ENCODE measurements at places on chromosomes 7 and 10.
A peak's percentile ranks its signal among the peaks of the same experiment; 100 is the strongest.

GRCh38 chr10:93615576-93616235, 3.4 kb downstream of the PDE6C start:
- DNase-seq = no peak

DNA sequence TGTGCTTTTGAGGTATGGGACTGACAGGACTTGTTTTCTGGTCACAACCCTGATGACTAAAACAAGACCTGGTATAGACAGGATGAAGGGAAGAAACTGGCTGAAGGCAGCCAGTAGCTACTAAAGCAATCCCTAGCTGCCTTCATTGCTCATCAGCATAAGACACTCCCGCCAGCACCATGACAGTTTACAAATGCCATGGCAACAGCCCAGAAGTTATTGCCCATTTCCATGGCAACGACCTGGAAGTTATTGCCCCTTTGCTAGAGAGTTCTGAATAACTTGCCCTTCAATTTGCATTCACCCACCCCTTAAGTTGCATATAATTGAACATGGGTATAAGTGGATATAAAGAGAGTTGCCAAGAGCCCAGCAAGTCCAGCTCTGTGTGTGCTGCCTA, 169.6 kb upstream of the FAM171A1 start:
- no peak for DNase-seq

- peak; percentile 43 for DNase-seq
These were observed 276.1 kb downstream of the DNAJB6 start for GRCh38 chr7:157612664-157613561.

GRCh38 chr10:133241501-133242205, 4.0 kb downstream of the VENTX start:
- DNase-seq = no peak

DNA sequence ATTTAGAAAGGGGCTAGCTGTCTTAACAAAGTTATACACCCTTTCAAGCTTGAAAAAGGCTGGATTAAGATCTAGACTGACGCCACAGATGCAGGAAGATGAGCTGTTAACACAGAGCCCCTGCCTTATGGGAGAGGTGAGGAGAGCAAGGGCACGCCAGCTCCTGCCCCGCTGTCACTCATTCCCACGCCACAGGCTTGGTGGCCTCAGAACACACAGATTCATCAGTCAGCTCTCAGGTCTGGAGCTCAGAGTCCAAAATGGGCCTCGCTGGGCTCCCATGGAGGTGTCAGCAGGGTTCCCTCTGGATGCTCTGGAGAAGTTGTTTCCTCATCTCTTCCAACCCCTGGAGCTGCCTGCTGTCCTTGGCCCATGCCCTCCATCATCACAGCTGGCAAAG, 554.2 kb downstream of the TCERG1L start:
- DNase-seq = no peak

DNA sequence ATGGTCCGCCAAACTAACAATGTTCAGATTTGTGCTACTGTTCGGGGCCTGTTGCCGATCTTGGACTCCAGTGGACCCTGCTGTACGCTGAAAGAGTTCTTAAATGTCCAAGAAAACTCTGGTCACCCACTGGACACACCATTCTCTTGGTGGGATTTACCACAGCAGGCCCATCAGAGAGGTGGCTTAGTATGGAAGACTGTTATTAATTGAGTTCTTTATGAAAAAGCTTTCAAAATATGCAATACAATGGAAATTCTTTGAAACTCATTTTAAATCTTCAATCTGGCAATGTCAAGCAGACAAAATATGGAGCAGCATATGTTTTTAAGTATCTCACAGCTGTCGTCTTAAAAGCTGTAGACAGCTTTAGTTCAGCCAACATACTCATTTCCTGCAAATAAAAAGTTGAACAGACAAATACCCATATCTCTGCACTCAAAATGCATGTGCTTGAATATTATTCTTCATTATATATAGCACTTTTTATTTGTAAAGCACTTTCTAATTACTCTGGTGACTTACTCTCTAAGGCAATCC, 37.4 kb upstream of the GRM8 start:
- no peak for DNase-seq

- DNase-seq = no peak
These were observed 287.8 kb downstream of the GALNT17 start for GRCh38 chr7:71419546-71420337.

GRCh38 chr7:41825927-41826480, 123.1 kb upstream of the INHBA start:
- DNase-seq = no peak

- no peak for DNase-seq
These were observed 2.5 kb downstream of the HOXA4 start for GRCh38 chr7:27128034-27128433.

DNA sequence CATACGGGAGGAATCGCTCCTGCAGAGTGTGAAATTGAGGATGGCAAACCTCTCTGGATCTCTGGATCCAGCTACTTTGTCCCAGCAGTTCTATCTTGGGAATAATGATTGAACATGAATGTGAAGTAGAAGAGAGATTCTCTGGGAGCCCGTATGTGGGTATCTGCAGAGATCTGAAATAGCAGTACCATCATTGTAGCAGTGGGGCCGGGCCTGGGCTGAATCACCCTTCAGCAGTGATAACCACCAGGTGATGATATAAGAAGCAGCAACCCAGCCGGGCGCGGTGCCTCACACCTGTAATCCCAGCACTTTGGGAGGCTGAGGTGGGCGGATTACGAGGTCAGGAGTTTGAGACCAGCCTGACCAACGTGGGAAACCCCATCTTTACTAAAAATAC, 51.9 kb downstream of the SKIDA1 start:
- DNase-seq = no peak

- no peak for DNase-seq
These were observed 662.2 kb upstream of the ADARB2 start for GRCh38 chr10:2399482-2399881.

DNA sequence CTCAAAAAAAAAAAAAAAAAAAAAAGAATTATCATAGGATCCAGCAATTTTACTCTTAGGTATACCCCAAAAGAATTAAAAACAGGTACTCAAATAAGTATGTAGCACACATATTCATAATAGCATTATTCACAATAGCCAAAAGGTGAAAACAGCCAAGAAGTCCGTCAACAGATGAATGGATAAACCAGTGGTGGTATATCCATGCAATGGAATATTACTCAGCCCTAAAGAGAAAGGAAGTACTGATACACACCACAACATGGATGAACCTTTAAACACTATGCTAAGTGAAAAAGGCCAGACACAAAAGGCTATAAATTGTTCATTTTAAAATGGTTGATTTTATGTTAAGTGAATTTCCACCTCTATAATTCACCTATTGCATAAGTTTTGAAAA, 804.8 kb upstream of the AUTS2 start:
- DNase-seq = no peak

DNA sequence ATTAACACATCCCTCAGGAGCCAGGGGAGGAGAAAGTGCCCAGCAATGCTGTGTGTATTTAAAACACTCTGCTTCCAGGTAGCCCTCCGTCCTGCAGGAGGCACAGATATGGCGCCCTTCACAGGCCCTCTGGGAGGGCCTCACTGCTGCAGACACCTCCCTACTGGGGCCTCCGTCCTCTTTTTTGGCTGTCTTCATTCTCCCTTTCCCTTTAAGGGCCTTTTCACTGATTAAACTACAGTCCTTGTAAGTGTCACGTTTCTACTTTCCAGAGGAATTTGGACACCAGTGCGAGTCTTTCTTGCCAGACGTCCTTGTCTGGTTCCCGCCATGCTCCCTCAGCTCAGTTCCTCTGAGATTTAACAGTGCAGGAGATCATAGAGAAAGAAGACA, 39.7 kb upstream of the MKRN1 start:
- no peak for DNase-seq

DNA sequence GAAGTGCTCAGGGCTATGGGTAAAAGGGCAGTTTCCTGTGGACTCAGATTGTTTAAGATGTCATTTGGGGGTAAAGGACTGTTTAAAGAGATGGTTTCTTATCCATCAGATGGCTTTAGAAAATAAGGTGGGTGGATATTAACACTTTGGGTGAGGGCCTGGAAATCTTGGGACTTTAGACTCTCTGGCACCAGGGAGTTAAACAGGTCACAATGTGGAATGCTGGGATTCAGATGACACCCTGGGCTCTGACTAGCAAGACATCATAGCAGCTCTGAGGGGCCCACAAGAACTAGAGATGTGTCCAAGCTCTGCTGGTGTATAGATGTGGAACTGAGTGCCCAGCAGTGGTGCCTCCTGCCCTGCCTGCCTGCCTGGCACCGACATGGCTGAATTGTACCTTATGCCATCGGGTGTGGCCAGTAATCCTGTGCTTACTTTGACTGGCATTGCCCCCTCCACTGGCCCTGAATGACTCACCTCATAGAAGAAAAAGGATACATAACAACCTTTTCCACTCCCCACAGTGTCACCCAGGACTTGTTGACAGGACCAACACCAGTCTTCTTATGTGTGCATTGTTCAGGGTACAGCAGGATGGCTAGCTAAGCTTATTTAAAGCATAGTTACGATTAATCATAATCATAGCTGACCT, 100.0 kb upstream of the PRR15 start:
- DNase-seq = no peak

GRCh38 chr7:38628630-38629385, 2.4 kb downstream of the AMPH start:
- DNase-seq = no peak

GRCh38 chr7:140593672-140593982, 47.0 kb downstream of the DENND2A start:
- DNase-seq = no peak

DNA sequence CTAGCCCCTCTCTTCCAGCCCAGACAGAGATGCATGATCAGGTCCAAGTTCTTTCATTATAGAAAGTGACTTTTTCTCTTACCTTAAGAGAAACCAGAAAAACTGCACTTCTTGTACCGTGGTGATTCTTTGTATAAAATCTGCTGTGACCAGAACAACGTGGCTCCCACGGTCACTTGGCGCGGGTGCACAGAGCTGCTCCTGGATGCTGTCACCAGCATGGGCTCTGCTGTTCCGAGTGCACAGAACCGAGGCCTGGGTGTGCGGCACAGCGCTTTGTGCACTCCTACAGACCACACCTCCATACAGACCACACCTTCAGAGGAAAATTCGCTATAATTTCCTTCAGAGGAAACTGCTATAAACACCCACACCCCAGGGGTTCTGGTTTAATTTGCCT, 26.0 kb downstream of the VIPR2 start:
- no peak for DNase-seq

DNA sequence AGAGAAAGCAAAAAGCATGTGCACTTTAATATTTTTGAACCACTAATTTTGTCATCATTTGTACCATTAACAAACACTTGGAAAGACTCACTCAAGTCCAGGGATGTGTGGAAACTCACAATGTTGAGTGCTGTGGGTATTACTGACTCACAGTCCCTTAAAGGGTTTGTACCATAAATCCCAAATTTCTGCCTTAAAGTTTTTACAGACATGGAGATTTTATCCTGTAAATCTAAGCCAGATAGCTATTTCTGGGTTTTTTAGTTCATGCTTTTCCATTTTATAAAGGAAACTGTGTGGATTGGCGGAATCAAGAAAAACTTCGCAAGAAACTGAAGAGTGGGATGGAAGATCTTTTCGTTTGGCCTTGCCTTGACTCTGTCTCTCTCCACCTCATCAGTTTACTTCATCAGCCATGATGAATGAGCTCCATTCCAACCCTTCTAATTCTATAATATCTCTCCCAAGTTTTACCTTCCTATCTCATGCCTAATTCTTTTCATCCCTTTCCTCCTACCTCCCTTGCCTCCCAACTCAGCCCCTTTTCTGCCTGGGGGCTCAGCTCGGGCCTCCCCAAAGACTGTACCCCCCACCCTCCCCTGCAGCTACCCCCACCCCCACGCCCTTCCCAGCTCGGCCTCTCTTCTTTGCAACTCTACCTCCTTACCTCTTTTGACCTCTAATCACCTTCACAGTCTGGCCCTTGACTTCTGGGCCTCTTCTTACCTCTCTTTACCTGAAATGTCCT, 218.5 kb upstream of the MKLN1 start:
- DNase-seq = no peak

DNA sequence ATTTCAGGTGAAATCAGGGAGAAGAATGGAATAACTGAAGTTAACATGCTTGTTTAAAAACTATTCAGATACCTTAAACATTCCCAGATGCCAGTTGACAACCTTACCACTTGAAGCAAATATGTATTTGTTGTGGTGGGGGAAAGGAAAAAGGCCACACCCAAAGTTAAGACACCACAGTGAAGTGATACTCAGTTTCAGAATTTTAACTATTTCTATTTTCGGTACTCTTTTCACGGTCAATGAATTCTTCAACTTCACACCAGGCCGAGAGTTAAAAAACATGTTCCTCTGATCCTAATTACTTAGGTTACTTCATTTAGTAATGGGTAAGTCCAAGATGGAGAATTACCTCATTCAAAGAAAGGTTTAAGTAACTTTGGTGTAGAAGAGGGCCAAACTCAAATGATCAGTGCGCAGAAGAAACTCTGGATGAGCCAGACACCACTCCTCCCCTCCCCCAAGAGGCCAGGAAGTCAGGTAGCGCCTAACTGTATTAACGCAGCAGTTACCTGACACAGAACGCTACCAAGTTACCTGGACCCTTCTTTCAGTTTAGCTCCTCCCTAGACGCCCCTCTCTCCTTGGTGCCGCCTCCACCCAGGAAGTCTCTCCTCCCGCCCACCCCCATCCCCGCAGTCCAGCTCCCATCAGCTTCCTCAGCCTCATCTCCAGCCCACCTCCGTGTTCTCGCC, 700 bp downstream of the MTPN start:
- no peak for DNase-seq

GRCh38 chr10:88198023-88198422, 334.6 kb downstream of the PTEN start:
- DNase-seq = no peak

DNA sequence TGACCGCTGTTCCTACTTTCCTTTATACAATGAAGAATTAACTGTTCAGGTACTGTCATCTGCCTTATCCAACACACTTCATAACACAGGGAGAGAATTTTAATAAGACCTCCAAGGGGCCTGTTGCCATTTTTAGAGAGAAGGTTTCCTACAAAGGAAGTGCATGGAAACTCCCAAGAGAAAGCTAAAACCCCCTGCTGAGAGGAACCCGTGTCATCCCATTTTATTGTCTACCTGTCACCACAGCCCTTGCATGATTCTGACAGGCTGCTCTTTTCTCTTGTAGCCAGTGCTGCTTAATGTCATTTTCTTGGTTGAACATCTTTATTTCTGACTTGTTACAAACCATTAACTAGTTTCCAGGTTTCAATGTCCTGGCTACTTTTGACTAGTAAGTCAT, 98.4 kb downstream of the SNX10 start:
- DNase-seq = no peak

DNA sequence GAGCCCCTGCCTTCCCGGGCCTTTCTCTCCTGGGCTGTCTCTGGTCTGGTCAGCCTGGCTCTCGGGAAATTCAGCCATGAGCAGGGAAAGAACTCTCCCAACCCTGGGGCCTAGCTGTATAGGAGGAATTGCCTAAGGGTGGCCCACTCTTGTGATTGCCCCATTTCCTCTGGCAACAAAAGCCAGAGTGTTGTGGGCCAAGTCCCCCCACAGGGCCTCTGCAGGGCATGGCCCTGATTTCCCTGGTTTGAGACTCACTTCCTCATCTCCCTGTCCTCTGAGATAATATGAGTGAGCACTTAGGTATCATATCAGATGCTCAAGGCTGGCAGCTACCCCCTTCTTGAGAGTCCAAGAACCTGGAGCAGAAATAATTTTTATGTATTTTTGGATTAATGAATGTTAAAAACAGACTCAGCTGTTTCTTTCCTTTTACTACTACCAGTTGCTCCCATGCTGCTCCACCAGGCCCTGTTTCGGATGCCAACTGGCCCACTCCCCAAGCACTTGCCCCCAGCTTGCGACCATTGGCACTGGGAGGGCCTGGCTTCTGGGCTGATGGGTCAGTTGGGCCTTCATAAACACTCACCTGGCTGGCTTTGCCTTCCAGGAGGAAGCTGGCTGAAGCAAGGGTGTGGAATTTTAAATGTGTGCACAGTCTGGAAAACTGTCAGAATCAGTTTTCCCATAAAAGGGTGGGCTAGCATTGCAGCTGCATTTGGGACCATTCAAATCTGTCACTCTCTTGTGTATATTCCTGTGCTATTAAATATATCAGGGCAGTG, 11.4 kb downstream of the IRF5 start:
- no peak for DNase-seq

Measured in stimulated activated CD8-positive, alpha-beta memory T cell treated with anti-CD3 and anti-CD28 coated beads, Interleukin-4, amount 100 ng/mL, for 4 hours (primary cell).